PC-3 (cell line): ENCODE measurements at places on chromosomes 12 and 14. TPM values are rescaled to one million over a fixed set of nuclear protein-coding genes. Genes with fewer than 3 reads are reported as not detected.
A peak's percentile ranks its signal among the peaks of the same experiment; 100 is the strongest.

DNA sequence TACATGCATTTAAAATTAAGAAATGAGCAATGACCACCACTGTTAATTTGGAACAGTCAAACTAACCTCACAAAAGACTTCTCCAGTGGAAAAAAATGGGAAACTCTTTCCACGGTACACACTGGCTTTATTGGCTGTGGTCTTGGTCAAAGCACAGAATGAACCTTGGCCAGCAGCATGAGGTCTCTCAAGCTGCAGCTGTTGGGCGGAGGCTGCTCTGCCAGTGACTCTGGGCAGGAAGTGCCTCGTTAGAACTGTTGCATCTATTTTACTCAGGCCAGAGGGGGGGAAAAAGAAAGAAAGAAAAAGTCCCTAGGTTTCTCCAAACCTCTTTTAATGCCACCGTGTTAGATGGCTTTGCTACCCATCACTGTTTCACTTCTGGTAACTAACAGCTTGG lies 279.8 kb upstream of the DIO2 start:
- H3K27ac ChIP-seq, result no peak overlapping the region
- no peak overlapping the region for H3K4me3 ChIP-seq
- H3K27me3 ChIP-seq, result no peaks in the 10 kb centered on the region

- no peak for DNase-seq
- no peak overlapping the region for H3K4me3 ChIP-seq
- peak overlapping the region; percentile 64 for H3K27ac ChIP-seq
- H3K27me3 ChIP-seq, result no peaks in the 10 kb centered on the region
- H3K36me3 ChIP-seq, result no peaks in the 10 kb centered on the region
Measured at GRCh38 chr14:92586963-92587699, 73.5 kb downstream of the RIN3 start.

Gene TXNDC16
- 3.9 and 4.0 TPM in 2 replicates for total RNA-seq

Gene IRF9
- 10.5 and 20.6 TPM in 2 replicates for total RNA-seq

Gene ART4
- total RNA-seq, result not detected in 2 replicates

Gene CCNB1IP1
- total RNA-seq, result 32.8 and 35.0 TPM in 2 replicates
